ENCODE measurements at places on chromosomes 7 and 10.

DNA sequence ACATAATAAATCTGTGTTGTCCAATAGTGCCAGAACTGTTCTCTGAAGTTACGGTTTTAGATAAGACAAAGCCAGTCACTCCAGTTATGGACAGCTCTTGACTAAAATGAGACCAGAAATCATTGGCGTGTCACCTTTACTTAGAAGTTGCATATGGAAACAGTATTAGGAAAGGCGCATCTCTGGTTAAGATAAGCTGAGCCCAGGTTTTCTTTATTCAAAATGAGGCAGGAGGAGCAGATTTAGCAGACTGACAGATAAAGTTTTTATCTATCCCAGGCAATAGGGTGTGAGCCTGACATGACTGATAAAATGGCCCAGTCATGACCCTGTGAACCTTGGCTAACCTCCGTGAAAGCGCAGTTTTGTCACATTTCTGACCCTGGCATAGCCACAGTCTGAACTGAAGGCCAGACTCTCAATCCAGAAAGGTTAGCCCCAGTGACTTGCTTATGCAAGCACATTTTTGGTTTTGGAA, 4.2 kb downstream of the CYP26A1 start:
- DNase-seq, result no peak

DNA sequence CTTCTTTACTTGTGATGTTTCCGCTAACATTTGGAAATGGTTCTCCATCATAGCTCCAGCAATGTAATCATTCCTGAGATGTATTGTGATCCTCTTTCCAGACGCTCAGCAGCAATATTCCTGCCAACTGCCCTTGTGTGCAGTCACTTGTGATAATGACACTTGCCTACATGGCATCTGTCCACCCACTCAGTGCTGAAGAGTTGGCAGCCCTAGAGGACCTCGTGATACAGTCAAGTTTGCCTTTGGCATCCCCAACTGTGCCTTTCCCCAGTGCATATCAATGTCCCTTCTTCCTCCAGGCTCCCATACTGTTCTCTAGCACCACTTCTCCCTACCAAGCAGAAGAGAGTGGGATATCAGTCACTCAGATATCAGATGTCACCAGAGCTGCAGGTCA, 64.9 kb downstream of the MYOF start:
- no peak for DNase-seq

GRCh38 chr7:4015996-4016395, 666.1 kb upstream of the FOXK1 start:
- DNase-seq, result no peak

DNA sequence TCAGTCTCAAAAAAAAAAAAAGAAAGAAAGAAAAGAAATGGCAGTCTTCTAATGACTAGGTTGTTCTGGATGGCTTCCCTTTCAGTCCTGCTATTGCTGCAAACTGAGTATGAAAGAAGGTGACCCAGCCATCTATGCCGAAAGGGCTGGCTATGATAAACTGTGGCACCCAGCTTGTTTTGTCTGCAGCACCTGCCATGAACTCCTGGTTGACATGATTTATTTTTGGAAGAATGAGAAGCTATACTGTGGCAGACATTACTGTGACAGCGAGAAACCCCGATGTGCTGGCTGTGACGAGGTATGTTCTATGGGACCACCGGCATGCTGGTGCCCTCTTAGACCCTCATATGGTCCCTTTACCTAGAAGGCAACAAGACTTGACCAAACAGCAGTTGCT, 41.3 kb downstream of the TES start:
- no peak for DNase-seq

DNA sequence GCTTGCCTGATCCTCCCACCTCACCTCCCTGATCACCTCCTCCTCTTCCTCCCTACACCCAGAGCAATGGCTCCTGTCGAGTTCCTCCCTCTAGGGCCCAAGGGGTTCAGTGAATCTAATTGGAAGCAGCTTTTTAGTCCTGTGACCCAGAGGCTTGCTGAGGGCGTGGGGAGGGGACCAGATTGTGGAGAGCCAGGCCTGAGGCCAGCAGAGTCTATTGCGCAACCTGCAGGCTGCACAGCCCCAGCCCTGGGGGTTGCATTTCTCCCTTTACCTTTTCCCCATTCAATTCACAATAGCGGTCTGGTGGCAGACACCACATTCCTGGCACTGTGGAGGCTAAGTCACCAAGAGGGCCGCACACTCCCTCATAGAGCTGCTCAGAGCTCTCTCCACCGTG, 32.5 kb downstream of the GHRHR start:
- DNase-seq, result no peak

DNA sequence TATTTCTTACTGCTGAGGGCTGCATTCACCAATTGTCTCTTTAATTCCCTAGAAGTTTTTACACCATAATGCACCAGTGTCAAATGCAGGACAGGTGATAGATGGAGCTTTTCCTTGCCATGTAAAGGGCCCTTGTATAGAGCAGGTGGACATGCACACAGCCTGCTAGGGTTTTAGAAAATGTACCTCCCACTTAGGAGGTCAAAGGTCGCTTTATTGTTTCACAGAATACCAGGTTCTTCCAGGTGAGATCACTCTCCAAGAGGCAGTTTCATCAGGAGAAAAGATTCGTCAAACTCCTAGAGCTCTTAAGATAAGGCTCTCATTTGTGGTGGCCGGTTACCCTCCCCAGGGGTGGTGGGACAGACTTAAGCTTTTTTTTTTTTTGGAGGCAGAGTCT, 215.8 kb downstream of the PHTF2 start:
- DNase-seq, result no peak

GRCh38 chr10:12902135-12902572, 99.4 kb downstream of the CCDC3 start:
- DNase-seq, result peak; percentile 6

DNA sequence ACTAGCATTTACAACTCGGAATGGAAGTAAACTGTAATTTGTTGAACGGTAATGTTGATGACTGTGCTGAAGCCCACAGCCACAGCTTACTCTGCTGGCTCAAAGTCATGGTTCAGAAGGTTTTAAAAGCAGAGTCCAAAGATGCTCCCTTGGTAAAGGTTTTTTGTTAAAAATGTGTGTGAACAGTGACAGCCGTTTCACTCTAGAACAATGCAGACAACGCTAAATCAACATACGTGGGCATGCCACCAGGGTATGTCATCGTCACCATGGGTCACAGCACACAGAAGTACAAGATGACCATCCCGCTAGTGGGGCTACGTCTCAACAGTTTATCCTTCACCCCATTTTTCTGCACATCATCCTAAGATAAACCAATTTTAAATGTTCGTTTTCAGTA, 106.5 kb upstream of the LANCL2 start:
- DNase-seq, result no peak

- DNase-seq, result no peak
Observed at GRCh38 chr7:127644484-127644883, 7.5 kb upstream of the SND1 start.

DNA sequence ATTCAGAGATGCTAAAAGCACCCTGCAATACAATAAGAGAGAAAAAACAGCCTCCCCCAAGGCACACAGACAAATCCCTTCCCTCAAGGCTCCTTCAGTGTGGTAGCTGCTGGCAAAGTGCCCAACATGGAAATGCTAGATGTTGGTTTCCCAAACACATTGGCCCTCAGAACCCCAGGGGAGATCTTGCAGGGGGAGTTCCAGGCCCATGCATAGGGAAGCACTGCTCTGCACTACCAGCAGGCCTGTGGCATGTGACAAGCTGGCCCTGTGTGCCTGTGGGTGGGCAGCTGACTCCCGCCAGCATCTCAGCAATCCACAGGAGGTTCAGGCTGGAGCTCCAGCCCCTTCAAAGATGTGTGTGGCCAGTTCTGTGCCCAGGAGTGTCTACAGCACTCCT, 16.8 kb upstream of the CSGALNACT2 start:
- no peak for DNase-seq

GRCh38 chr7:93945756-93946535, 24.4 kb downstream of the GNG11 start:
- DNase-seq, result no peak

GRCh38 chr7:7327423-7327822, 145.1 kb downstream of the C1GALT1 start:
- DNase-seq, result no peak

DNA sequence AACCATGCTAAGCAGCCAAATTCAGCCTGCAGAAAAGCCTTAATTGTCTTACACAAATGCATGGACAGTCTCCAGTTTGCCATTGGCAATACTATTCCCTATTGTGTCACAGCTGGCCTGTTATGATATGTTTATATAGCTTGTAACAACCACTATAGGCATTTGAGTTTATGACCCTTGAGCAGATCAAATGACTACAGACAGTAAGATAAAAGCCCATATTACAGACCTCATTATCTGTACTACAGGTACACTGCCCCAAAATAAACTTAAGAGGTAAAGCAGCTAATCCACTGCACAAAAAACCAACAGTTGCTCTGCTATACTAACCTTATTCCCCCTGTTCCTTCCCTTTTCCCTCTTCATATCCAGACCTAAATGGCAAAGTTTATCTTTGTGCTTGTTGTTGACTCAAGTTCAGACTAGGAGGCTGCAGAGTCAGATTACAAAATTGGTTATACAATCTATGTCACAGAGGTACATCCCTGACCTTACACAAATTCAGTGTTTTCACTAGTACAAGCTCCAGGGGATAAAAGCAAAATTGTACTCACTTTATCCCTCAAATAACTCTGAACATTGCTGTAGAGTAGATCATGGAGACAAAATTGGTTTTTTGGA, 218.4 kb downstream of the GRM8 start:
- DNase-seq, result no peak

DNA sequence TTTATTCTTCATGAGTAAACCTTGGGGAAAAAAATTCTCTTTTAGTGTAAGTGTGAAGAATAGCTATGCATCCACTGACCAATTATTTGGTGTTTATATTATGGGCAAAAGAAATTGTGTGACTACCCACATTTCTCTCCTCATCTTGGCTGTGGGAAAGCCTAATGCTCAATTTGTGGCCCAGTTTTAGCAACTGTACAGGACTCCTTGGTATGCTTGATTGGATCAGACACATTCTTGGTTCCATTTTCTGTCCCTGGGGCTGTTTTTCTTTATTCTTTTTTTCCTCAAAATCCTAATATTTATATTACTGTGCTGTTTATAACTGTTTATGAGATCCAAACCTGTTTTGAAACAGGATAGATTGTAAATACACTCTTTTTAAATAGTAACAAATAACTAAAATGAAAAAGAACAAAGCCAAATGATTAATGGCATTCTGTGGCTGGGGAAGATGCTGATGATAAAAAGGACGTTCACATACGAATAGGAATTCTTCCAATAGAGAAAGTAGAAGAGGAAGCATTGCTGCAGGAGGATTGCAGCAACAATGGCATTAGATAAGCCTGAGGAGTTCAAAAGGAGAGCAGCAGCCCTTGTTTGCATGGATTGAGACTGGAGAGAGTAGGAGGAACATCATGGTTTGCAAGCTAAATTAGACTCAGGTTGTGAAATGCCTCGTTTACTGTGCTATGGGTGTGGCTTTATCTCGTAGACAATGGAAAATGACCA, 580.5 kb downstream of the INHBA start:
- no peak for DNase-seq

GRCh38 chr10:64091897-64092296, 570.7 kb downstream of the REEP3 start:
- DNase-seq, result no peak

DNA sequence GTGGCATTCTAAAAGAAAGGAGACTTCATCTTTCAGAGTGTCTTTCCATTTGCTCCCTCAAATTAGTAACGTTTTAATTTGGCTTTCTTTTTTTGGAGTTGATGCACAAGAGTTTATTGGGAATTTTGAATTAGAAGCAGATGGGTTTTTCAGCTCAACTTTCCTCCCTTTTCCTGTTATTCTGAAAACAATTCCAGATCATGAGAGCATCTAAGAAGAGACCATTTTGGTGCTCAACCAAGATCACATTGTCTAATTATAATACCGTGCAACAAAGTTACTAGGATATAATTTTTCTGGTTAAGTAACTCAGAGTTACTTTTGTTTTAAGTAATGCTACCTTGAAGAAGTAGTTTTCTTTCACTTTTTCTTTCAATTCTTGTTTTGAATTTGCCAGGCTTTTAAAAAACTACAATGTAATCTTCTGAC, 396.6 kb upstream of the KLF6 start:
- DNase-seq, result no peak

DNA sequence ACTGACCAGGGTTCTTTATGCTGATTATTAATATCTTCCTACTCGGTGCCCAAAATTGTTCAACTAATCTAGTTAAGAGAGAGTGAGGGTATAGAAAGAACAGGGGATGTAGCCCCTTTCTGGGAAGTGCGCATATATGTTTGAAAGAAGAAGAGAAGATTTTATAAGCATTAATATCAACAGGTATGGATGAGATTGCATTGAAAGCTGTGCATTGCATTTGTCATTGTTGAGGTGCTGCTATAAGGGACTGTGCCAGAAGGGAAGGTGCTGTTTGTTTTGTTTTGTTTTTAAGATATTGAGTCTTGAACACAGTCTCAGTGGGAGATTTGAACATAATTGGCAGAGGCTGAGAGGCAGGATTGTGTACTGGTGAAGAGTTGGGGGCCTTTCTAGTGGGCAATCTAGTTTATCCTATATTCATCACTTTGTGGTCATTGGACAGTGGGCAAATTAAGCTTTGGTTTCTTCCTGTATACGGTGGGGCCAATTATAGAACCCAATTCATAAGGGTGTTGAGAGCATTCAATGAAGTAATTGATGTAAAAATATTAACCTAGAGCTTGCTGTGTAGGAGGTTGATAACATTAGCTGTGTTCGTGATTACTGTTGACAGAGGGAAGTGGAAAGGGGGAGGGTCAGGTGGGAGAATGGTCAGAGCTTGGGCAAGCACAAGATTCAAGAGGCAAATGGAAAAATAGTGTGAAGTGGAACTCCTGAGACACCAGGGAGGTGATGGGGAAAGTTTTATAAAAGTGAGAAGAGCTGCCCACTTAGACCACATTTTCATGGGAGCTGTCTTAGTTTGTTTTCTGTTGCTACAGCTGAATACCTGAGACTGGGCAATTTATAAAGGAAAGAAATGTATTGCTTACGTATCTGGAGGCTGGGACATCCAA, 19.9 kb upstream of the PCGF5 start:
- no peak for DNase-seq

- DNase-seq, result no peak
Observed at GRCh38 chr10:106310596-106310995, 853.9 kb downstream of the SORCS1 start.

- DNase-seq, result peak; percentile 38
Observed at GRCh38 chr7:102286237-102287110, at the start of gene SH2B2. SH2B2 (plus strand) TSS chr7:102286868; CDS start chr7:102300551, 13,683 bp downstream.

All from GM04504 (cell line).